ENCODE measurements at places on chromosomes 12 and 14.
A peak's percentile ranks its signal among the peaks of the same experiment; 100 is the strongest.

GRCh38 chr14:22973217-22974032 lies 8.9 kb downstream of the AJUBA start:
- peak; percentile 16 for DNase-seq

- DNase-seq = no peak
Observed at GRCh38 chr12:66500091-66500490, 178.8 kb downstream of the GRIP1 start.

DNA sequence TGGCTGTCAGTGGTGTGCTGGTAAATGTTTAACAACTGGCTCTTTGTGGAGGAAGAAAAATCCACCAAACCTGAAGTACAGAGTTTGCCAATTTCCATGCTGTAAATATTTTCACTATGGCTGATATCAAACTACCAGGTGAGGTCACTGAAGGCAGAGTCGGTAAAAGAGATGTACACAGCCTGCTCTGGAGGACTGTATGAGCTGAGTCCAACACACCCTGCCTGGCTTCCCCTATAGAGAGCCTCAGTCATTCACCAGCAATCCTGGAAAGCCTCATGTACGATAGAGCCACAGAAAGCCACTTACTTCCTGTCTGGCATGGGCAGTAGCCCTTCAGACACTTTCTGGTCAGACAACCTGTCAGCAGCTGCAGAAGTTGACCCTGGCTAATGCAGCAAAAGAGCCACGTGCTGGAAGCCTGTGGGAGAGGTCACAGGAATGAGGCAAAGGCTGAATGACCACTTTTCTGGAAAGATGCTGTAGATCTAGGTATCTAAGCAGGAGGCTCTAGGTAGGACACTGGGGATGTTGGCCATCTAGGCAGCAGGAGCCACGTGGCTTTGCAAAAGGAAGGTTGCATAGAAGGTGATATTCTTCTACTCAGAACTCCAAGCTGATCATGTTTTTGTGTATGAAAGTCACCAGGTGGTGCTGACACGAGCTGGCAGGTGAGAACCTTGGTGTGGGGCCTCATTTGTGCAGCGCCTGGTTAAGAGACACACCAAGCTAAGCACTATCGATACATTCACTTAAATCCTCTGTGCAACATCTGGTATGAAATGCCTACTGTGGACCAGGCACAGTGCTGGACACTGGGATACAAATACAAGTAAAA lies 553.9 kb downstream of the VRK1 start:
- DNase-seq = no peak

GRCh38 chr14:37824939-37825712 lies 229.7 kb downstream of the TTC6 start:
- DNase-seq = no peak

DNA sequence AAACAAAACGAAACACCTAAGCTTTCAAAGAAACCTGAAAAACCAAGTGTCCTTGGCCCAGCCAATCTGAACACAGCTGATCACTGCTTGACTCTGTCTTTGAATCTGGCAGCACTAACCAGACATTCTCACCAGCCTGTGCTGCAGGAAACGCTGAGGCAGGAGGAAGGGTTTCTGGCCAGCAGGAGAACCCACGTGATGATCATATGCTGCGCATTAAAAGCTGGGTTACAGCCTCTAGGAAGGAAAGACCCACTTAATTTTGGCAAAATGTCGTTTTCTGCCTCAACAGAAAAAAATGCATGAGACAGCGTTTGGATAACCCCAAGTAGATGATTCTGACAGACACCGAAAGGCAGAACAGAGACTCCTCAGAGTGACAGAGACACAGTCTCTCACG lies 9.8 kb downstream of the APPL2 start:
- no peak for DNase-seq

DNA sequence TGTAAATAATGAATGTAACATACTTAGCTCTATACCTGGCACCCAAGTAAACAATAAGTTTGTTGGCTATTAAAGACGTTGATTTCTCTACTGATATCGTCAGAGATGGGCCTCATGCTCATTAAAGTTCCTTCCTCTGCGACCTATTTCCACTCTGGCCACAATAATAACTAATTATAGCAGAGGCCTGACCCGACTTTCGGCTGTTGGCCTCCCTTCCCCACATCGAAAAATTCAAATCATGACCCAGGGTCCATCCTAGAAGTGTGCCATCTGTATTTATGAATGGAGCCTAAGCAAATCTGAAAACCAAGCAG lies 321 bp upstream of the USP30 start:
- no peak for DNase-seq

DNA sequence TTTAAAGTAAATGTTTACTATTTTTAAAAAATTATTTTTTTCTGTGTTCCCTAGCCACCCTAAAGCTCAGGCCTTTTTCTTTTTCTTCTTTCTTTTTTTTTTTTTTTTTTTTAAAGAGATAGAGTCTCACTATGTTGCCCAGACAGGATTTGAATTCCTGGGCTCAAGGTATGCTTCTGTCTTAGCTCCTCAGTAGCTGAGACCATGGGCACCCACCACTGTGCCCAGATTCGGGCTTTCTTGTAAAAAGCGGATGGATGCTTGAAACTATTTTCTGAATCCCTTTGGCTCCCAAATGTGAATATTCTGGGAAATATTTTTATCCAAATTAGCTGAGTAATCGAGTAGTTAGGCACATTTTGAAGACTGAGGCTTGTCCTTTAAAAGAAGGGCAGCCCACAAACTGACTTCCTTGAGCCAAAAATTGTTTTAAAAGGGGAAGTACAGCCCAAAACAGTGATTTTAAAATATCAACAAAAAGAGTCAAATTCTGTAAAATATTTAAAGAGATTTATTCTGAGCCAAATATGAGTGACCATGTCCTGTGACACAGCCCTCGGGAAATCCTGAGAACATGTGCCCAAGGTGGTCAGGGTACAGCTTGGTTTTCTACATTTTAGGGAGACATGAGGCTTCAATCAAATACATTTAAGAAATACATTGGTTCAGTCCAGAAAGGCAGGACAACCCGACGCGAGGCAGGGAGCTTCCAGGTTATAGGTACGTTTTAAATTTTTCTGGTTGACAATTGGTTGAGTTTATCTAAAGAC lies 28.8 kb upstream of the HIGD1C start:
- no peak for DNase-seq

DNA sequence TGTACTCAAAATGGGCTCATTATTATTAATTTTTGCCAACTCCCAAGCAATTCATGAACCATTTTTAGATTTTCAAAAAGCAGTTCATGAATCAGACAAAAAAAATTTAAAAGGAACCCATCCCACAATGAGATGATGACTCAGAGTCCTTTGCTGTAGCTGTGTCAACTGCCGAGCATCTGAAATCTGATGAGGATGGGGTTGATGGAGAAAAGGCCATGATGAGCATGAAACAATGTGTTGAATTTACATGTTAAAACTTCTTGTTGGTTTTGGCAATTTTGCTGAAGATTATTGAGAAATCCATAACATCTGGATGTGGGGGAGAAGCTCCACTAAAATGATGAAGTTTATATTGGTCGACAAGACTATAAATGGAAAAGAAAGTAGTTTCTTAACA lies 378.0 kb downstream of the FOXG1 start:
- DNase-seq = no peak

Data from COR-L47 (cell line).